Umbilical cord (tissue), 2 donors: ENCODE measurements at places on chromosomes 4 and X.

DNA sequence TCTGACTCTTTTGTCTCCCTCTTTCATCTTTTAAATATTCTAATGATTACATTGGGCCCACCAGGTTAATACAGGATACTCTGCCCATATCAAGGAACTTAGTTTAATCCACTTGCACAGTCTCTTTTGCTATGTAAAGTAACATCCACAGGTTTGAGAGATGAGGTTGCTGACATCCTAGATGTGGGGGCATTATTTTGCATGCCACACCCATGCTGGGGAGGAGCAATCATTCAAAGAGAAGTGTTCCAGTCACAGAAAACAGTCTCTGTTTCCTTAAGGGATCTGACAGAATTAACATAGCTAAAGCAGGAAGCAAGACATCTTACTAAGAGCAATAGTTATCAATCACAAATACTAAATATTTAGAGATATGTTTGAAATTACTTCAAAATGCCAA, 11.5 kb upstream of the TRAM1L1 start:
- DNase-seq, result no peak

- no peak for DNase-seq
These were observed 13.5 kb downstream of the PRKX start for GRCh38 chrX:3699821-3700381.

DNA sequence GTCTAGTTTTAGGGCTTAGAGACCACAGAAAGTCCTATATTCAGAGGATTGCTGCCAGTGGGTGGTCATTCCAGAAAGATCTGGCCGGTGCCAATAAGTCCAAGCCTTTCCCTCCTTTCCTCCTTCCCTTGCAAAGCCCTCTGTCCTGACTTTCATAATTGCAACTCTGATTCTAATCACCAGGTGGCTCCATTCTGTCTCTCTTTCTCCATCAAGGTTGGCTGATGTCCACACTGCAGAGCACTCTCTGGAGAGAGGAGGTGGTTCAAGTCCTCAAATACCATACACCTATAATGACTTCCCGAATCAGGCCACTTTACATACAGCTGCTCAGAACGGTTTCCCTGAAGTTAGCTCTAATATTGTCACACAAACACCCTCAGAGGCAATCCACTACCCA, 22.4 kb upstream of the ARMCX4 start:
- no peak for DNase-seq

DNA sequence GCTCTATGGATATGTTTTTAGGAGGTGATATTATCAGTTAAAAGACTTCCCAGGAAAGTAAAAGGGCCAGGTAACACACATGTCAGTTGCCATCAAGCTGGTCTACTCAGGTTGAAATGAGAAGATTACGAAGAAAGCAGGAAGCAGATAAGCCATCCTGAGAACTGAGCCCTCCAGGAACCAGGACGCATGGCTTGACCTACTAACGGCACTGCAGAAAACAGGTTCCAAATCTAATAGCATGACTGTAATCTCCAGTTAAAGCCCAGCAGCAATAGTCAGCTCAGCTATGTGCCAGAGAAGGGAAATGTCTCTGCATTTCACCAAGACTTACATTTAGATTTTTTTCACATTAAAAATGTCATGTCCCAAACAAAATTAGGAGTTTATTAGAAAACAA, 77.9 kb downstream of the APBB2 start:
- DNase-seq, result no peak

DNA sequence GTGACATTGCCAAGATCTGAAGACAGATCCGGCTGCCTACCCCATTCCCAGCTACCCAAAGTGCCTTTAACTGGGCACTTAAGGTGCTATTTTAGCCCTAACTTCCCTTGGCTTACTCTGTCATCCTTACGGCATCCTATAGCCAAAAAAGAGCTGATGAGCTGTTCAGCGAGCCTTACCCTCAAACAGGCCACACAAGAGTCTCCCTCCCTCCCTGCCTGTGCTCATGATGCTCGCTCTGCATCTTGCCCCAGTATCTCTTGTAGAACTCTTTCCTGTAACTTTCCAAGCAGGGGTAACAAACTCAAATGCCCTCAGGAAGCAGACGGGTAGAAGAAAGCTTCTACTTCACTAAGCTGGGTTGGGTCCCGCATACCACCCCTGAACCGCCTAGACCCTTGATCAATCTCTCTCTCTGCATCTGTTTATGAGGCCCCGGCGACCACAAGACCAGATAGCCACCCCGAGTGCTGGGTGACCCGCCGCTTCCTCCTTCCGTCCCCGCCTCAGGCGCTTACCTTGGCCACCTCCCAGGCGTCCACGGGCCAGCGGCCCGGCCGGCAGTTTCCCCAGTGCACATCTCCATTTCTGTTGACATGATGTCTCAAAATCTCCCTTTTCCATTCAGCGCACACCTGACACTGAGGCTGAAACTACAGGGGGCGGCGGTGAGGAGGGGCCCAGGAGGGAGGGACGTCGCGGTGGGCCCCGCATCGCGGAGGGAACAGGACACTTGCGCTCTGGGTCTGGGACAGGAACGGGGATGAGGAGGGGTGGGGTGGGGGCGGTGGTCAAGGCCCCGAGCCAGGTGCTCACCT, 663 bp downstream of the CXorf38 start:
- DNase-seq, result peak; percentile 4
